ENCODE measurements at places on chromosomes 6 and 20. TPM values are rescaled to one million over a fixed set of nuclear protein-coding genes. Genes with fewer than 3 reads are reported as not detected.

- peaks cover 29% of the 10 kb centered on the region for H3K4me1 ChIP-seq
- peak overlapping the region; percentile 95 for H3K27ac ChIP-seq
- peak; percentile 58 for DNase-seq
Measured at GRCh38 chr6:33313105-33313708, 671 bp downstream of the TAPBP start.

DNA sequence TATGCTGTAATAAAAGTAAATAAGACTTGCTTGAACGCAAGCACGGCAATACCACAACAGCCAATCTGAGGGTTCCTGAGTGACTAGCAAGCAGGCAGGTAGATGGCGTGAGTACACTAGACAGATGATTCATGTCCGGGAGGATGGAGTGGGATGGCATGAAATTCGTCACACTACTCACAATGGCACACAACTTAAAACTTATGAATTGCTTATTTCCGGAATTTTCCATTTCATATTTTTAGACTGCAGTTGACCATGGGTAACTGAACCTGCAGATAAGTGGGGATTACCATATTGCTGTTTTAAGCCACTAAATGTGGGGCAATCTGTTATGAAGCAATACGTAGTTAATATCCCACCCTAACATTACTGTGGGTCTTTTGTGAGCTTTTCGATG lies 93.6 kb upstream of the NFATC2 start:
- H3K27me3 ChIP-seq, result no peaks in the 10 kb centered on the region
- no peak for DNase-seq
- H3K36me3 ChIP-seq, result no peaks in the 10 kb centered on the region
- H3K27ac ChIP-seq, result no peak overlapping the region
- no peak overlapping the region for H3K4me3 ChIP-seq
- H3K4me1 ChIP-seq, result peaks cover 6% of the 10 kb centered on the region

GRCh38 chr6:39218868-39219567 lies 10.3 kb downstream of the KCNK5 start:
- no peak overlapping the region for H3K4me3 ChIP-seq
- no peaks in the 10 kb centered on the region for H3K27me3 ChIP-seq
- DNase-seq, result no peak
- H3K27ac ChIP-seq, result no peak overlapping the region
- no peaks in the 10 kb centered on the region for H3K36me3 ChIP-seq
- H3K4me1 ChIP-seq, result peaks cover 6% of the 10 kb centered on the region

DNA sequence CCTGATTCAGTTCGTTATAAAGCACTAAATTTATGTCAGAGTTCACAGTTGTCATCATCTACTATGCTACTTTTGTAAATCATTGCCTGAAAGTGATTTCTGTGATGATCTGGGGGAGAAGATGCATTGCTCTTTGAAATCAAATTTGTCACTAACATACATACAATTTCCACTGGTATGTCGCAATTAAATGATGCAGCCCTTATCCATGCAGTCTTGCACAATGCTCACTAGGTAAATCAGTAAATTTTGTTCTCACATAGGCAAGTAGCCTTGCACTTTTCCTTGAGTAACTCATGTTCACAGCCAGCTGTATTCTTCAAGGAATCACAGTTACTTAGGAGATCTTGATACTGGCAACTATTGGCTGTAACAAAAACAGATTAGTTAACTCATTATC lies 20.8 kb downstream of the CRISP2 start:
- no peak overlapping the region for H3K27ac ChIP-seq
- DNase-seq, result no peak

PREX1 gene
- 65.3 TPM for total RNA-seq

PM20D2 gene
- 9.2 TPM for total RNA-seq
